ENCODE measurements at places on chromosomes 2 and 18.
A peak's percentile ranks its signal among the peaks of the same experiment; 100 is the strongest.

GRCh38 chr2:48048476-48049171 is 142.3 kb upstream of the FBXO11 start:
- DNase-seq = no peak

DNA sequence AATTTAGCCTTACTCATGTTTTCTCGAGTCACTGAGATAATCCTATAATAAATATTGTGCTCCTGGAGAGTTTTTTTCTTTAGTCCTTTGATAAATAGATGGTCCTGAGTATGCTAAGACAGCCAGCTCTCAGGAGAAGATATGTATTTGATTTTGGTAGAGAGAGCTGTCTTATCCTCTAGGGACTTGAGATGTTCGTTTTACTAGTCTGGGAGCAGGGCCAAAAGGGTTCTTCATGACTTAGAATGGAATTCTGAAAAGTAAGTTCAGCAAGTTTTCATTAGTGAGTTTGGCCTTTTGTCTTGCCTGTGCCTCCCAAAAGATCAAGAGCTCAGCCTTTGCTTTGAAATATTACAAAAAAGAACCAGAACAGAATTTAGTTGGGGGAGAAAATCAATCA is 246.7 kb downstream of the BABAM2 start:
- no peak for DNase-seq

- DNase-seq = no peak
Observed at GRCh38 chr2:201768918-201769317, 11.8 kb downstream of the ALS2 start.

DNA sequence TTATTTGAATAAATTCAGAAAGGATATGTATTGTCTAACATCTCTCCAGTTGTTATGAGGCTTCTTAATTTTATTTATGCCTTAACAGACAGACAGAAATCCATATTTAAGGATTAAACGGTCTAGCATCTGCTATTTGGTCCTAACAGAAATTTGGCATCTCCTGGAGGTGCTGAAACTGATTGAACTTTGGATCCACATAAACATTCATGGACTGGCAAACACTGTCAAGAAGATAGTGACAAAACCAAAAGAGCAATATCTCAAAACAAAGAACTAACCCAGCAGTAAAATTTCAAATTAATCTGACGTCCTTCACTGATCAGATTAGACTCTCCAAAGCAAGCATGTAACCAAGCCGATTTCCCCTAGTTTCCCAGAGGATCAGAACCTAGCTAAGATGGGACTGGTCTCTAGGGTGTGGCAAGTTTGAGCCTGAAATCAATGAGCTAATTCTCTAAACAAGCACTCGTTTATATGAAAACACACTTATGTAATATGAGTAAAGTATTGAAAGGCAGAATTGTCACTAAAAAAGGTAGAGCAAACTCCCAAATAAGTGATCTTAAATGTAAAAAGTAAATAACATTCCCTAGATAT is 139.5 kb downstream of the NOL4 start:
- DNase-seq = no peak

DNA sequence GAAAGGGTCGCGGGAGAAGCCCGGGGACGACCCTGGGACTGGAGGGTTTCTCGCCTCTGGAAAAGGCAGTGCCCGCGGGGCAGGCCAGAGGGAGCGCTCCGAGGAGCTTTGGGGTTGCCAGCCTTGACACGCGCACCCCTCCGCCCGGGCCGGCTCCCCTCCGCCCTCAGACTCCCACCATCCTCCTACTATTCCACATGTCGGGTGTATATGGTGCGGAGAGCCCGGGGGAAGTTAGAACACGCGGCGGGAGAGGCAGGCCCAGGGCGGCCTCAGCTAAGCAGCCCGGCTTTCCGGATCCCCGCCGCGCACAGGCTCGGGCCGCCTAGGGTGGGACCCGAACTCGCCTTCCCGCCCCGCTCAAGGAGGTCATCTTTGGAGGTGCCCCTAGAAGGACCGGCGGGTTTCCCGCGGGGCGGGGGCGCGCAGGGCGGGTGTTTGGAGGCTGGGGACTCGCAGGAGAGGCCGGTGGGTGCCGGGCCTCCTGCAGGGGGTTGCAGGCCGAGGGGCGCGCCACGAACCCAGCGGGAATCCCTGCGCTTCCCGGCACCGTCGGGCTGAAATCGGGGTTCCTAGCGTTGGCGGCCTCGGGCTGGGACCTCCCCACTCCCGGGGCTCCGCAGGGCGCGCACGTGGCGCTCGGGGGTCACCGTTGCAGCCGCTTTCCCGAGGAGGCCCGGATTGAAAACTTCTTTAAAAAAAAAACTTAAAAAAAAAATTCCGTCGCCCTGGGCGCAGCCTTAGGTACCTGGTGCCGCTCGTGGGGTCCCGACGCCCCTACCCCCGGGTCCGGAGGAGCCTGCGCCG is 3.7 kb downstream of the NFATC1 start:
- no peak for DNase-seq

GRCh38 chr2:170362313-170362870 is 184.4 kb downstream of the MYO3B start:
- no peak for DNase-seq

- DNase-seq = no peak
Observed at GRCh38 chr2:151150331-151151320, 111.0 kb downstream of the RBM43 start.

GRCh38 chr2:222844323-222844722 is 16.5 kb upstream of the ACSL3 start:
- no peak for DNase-seq

- DNase-seq = no peak
Observed at GRCh38 chr2:21466341-21466927, 342.7 kb downstream of the TDRD15 start.

GRCh38 chr2:8303322-8303832 is 378.5 kb upstream of the ID2 start:
- peak; percentile 16 for DNase-seq

- no peak for DNase-seq
Observed at GRCh38 chr2:9699139-9700108, 68.6 kb upstream of the YWHAQ start.

- no peak for DNase-seq
Observed at GRCh38 chr18:32138332-32138982, 46.8 kb downstream of the RNF138 start.

DNA sequence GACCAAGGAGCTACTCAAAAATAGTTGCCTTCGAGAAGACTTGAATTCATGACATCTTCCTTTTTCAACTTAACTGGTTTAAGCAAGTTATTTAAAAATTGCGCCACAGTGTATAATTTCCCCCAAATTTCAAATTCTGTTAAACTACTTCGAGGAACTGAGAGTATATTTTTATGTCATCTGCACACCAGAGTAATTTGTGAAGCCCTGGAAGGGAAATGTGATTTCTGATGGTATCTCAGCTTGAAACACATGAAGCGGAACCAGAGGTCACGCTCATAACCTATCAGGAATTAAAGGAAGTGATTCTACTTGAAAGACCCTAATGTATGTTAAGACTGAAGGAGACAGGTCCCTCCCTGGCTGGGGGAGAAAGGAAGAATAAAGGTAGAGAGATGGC is 33.9 kb upstream of the DARS1 start:
- no peak for DNase-seq

DNA sequence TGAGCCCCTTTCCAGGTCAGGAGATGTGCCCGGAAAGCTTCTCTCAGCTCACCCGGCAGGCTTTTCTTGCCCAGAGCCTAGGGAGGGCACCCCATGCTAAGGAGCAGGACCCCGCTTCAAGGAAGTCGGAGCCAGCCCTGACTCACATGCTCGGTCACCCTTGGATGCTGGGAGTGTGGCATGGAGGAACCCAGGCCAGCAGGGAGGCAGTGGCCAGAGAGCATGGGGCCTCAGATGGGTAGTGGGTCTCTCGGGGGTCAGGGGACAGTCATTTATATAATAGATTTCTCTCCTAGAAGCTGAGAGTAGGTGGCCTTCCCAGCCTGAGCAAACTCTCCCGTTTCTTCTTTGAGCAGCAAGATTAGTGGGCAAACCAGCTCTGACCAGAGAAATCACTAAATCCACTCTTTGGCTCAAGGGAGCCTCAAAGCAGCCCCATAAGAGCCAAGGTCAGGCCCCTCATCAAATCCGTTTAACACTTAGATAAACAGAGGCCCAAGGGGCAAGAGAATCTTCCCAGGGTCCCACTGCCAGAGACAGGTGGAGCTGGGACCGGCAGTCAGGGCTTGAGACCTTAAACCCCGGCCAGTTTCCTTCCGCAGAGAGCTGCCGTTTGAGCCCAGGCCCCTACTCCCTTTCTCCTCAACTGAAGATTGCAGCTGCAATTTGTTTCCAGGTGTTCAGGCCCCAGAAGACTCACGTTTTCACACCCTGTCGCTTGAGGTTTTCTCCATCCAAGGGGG is 113.1 kb downstream of the CYP26B1 start:
- no peak for DNase-seq

DNA sequence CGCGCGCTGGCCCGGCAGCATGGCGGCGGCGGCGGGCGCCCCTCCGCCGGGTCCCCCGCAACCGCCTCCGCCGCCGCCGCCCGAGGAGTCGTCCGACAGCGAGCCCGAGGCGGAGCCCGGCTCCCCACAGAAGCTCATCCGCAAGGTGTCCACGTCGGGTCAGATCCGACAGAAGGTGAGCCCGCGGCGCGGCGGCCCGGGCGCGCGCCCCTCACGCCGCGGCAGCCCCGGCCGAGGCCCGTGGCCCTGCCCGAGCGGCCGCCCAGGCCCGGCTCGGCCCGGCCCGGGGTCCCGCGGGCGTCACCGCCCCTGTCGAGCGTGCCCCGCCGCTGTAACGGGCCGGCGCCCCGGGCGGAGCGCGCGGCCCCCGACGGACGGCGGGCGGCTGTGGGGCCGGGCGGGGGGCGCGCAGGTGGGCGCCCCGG is 218 bp downstream of the DGKD start:
- no peak for DNase-seq

- DNase-seq = no peak
Observed at GRCh38 chr2:69054431-69054830, 41.5 kb downstream of the ANTXR1 start.

All from activated CD4-positive, CD25-positive, alpha-beta regulatory T cell (primary cell).